ENCODE measurements at places on chromosomes 3 and 15.

GRCh38 chr15:68052431-68052830 lies 1.7 kb upstream of the PIAS1 start:
- no peak for DNase-seq

- DNase-seq = no peak
Measured at GRCh38 chr3:152790651-152791387, 44.1 kb upstream of the P2RY1 start.

GRCh38 chr15:39151545-39151944 lies 429.3 kb upstream of the THBS1 start:
- DNase-seq = no peak

GRCh38 chr3:72490688-72491435 lies 357.4 kb downstream of the SHQ1 start:
- no peak for DNase-seq

DNA sequence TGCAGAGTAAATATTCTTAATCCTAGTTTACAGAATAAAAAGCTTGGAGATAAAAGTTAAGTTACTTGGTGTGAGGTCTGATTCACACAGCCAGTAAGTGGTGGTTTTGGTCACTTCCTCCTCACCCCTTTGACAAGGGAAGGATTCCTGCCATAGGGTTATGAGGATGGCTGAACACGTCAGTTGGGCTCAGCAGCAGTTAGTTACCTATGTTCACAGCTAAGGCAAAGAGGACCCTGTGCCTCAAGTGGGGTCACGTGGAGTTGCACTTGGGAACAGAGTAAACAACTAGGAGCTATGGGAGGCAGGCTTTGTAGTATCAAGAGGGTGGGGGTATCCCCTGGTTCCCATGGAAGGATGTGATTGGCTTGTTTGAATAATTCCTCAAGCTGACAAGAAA lies 232.2 kb downstream of the UBE2E2 start:
- DNase-seq = no peak

- DNase-seq = no peak
Measured at GRCh38 chr15:71290002-71290401, 174.7 kb downstream of the THSD4 start.

DNA sequence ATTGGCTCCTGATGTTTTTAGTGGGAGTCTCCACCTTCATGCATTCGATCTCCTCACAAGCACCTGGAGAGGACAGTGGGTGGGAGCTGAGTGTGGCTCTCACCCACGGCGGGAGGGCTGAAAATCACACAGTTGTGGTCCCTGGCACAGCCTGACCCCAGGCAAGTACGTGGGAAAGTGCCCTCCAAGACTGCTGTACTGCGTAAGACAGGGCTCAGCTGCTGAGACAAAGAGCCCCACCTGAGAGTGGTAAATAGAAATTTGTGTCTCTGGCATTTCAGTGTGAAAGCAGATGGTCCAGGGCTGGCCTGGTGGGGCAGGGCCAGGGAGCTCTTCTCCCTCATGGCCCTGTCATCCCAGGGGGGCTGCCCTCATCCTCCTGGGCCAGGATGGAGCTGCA lies 77.4 kb upstream of the IQSEC1 start:
- DNase-seq = no peak

- DNase-seq = no peak
Measured at GRCh38 chr15:70203981-70204560, 106.4 kb upstream of the TLE3 start.

- no peak for DNase-seq
Measured at GRCh38 chr15:25982736-25983135, 119.6 kb upstream of the ATP10A start.

DNA sequence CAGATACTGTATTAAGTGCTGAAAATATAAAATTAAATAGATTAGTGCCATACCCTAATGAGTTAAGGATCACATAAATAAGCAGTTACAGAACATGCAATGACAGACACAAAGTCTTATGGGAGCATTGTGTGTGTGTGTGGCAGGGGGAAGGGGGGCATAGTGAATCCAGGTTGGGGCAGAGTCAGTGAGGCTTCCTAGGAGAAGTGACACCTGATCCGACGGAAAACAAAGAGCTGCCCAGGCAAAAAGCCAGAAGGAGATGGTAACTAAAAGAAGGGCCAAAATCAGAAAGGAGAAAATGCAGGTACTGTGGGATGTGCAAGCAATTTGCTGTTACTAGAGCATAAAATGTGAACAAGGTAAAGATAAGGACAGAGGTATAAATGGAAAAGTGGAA lies 80.1 kb upstream of the CHRM5 start:
- DNase-seq = no peak

- no peak for DNase-seq
Measured at GRCh38 chr3:4408958-4409357, 58.1 kb downstream of the SUMF1 start.

DNA sequence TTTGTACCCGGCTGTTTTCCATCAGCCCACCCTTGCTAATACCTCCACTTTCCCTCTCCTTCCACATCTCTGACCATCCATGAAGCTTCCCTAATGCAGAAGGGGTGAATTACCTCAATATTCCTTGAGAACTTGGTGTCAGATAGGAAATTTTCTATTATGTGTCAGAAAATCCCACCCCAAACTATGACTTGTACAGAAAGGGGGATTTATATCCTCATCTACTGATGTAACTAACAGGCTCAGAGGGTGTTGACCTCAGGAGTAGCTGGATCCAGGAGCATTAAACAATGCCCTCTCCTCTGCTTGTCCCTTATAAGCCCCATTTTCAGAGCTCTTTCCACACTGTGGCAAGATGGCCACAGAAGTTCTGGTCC lies 242.8 kb upstream of the TLE3 start:
- no peak for DNase-seq

DNA sequence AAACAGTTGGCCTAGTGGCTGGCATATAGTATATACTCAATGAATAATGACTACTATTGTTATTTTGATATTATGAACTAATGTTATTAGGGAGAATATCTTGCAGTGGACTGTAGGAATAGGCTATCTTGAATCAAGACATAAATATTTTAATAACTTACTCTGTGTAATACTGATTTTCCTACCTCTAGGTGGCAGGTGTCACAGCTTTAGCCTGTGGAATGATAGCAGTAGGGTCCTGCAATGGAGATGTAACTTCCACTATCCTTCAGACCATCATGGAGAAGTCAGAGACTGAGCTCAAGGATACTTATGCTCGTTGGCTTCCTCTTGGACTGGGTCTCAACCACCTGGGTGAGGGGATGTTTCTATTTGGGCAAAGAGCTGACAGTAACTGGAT lies 6.5 kb downstream of the PSMD2 start:
- peak; percentile 24 for DNase-seq

DNA sequence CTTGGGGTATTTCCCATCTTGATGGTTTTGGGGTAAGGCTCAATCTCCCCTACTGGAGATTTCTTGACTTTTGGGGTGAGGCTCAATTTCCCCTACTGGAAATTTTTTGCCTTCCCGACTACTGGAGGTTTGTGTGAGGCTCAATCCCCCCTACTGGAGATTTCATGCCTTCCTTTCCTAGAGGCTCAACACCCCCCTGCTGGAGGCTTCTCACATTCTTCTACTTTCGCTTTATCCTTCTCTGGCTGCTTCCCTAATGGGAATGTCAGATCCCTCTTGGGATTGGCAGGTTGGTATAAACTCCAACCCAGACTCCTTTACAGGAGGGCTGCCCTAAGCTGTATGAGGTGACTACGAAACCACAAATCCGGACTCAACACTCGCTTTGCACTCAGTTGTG lies 49.2 kb downstream of the KATNBL1 start:
- no peak for DNase-seq

- DNase-seq = no peak
Measured at GRCh38 chr3:117047951-117048705, 338.5 kb downstream of the TUSC7 start.

DNA sequence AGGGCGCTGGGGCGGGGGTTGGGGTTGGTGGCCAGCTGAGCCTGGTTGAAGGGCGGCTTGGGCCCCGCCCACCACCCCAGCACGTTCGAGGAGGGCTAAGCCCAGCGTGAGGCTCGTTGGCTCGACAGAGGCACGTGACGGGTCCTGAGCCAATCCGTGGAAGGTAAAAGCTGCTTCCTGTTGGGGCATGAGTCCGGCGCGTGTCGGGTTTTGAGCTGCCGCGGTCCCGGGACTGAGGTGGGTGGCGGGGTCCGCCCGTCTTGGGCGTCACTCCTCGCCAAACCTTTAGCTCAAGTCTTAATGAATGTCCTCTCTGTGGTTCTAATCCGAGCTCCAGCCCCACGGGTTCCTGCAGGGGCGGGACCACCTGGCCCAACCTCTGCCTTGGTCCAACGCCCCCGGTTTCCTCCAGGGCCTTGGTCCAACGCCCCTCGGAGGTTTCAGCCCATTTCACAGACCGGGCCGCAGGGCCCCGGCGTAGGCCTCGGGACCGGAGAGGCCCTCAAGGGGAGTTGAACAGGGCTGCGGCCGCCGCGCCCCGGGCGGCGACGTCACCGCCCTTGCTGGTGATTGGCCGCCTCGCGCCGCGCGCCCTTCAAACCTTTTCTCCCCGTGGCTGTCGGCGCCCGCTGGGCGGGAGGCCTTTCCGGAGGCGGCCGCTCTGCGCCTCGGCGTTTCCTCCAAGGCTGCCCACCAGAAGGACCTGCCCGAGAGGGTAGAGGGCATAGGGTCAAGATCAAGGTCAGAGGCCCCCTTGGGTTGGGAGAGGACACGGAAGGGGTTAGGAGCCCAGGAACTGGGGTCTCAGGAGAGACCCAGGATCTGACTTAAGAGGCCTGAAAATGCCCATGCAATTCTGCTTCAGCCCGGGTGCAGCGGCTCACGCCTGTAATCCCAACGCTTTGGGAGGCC lies at the start of gene RCCD1:
TSS of gene RCCD1 (plus strand) at position 173 of the 912 bp plus-strand sequence. CDS start 1,851 bp downstream, outside the sequence.
- DNase-seq = peak; percentile 93

GRCh38 chr3:66383998-66384745 lies 116.7 kb downstream of the LRIG1 start:
- DNase-seq = no peak

DNA sequence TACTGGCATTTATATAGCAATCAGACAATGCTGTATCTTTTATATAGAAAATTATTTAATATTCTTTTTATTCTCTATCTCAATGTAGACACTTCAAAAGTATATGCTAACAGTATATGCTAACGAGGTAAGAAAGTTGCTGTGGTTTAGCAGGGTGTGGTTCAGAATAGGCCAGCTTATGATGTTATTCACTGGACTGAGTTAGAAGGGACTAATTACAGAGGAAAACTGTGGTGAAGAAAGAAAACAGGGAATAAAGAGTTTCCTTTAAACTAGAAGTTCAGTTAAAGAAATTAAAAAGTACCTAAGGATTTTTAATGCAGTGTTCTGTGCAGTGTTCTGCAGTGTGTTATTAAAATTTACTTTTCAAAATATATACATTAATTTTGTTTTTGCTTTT lies 59.4 kb downstream of the MYO9A start:
- DNase-seq = no peak

GRCh38 chr3:18250991-18251390 lies 174.1 kb downstream of the SATB1 start:
- no peak for DNase-seq

- DNase-seq = no peak
Measured at GRCh38 chr15:95698230-95698629, 632.3 kb upstream of the NR2F2 start.

DNA sequence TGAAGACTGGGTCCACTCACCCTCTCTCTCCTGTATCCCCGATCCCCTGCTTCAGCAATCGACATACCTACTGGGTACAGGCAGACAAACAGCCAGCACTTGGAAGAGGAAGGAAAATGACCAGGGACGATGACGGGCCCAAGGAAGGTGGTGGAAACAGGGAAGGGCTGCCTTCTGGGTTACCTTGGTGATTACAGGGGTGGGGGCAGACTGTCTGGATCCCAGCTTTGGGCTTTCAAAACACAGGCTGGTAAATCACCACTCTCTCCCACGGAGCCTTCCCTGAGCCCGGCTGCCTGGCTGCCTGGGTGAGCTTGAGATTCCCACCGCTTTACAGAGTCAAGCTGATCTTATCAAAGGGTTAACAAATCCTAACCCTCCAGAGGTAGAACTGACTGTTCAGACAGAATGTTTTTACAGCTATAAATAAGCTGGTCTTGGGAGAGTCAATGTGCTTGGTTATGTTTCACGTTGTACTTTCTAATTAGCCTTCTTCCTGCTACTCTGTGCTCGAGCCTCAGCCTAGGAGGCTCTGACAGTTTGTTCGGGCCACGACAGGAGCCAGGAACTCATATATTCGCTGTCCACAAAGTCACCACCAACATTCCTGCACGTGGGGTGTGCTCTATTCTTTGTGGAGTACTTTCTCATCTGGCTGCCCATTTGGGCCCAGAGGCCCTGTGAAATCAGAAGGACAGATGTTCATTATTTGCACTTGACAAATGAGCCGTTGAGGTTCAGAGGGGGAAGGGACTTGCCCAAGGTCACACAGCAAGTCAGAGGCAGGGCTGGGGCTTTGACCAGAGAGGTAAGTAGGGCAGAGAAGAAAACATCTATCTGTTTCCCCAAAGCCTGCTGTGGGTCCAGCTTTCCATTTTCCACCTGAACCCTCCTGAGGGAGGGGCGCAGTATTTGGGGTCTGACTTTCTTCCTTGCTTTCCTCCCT lies 63.5 kb downstream of the FEM1B start:
- DNase-seq = no peak

- DNase-seq = no peak
Measured at GRCh38 chr15:38690216-38690615, 125.6 kb upstream of the RASGRP1 start.

DNA sequence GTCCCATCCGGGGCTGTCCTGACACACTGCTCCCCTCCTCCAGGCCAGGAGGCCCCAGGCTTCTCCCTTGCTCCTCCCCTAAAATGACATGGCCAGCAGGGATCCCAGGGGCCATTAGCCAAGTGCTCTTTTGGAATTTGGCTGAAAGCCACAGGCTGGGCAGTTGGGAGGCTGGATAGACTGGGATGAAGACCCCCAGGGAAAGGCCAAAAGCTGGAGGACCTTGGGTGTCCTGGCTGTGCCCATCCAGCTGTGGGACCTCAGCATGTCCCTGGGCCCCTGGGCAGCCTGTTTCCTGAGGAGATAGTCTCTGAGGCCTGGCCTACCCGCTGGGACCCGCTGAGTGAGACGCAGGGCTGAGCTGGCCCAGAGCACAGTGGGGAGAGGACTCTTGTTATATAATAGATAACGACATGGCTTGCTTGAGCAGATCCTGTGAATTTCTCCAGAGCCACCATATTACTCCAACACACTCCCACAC lies 5.7 kb upstream of the PDE8A start:
- no peak for DNase-seq

DNA sequence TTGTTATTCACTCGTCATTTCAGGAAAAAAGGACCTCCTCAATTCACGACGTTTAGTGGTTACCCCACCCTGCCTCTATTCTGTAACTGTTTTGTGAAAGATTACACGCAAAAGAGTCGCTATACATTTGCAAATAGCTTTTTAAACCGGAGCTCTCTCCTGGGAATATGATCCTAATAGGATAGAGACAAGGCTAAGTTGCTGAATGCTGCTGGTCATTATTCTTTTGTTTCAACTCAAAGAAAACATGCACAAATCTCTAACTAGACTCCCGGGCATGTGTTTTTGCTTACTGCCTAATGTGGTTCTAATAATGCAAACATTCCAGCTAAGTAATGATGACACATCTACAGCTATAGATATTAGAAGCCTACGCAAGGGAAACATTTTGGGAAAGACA lies 214.6 kb upstream of the MDFIC2 start:
- peak; percentile 56 for DNase-seq
